Ureter (tissue), 1 donor: ENCODE measurements at places on chromosomes 7 and 10.

DNA sequence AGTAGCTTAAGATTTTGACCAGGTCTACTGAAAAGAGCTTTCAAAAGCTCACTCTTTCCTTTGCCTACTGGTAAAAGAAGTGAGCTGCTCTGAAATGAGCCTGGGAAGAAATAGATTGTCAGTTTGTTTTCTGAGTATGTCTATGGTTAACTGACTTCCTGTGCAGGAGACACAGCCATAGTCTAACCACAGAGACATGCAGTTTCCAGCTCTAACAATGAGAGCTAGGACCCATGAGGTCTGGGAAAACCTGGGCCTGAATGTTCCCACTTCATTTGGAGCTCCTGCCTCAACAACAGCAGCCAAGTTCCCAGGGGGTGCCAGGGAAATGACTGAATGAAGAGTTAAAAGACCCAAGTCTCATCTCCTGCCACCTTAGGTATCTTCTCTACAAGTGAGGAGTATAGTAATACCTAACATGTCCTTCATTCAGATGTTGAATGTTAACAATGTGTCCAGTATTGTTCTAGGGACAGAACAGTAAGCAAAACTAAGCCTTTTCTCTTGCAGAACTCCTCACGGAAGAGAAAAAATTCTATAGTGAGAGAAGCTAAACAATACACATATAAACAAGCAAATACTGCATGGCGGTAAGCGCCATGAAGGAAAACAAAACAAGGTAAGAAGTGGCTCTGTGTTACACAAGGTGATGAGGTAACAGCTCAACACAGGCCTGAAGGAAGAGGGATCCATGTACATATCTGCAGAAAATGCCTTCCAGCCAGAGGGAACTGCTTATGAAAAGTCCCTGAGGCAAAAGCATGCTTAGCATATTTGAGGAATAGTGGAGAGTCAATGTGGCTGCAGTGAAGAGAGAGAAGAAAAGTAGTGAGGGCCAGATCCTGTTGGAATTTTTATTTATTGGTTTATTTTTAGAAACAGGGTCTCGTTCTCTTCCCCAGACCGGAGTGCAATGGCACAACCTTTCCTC, 26.4 kb upstream of the ANKRD1 start:
- DNase-seq: no peak

DNA sequence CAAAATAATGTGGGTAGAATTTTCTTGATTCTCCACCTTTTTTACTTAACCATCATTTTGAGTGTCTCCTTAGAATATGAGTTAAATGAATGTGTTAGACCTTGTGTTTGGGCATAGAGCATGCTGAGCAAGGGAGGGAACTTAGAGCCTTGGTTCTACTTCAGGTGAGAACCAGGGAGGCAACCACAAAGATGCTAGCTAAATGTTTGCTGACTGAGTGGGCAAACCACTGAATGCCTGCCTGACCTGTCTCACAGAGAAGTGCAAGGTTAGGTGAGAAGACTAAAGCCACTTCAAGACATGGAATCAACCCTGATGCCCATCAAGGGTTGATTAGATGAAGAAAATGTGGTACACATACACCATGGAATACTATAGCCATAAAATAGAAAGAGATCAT, 242.6 kb upstream of the ZNF32 start:
- DNase-seq: no peak

- no peak for DNase-seq
Measured at GRCh38 chr10:111836064-111836463, 347.5 kb downstream of the GPAM start.

DNA sequence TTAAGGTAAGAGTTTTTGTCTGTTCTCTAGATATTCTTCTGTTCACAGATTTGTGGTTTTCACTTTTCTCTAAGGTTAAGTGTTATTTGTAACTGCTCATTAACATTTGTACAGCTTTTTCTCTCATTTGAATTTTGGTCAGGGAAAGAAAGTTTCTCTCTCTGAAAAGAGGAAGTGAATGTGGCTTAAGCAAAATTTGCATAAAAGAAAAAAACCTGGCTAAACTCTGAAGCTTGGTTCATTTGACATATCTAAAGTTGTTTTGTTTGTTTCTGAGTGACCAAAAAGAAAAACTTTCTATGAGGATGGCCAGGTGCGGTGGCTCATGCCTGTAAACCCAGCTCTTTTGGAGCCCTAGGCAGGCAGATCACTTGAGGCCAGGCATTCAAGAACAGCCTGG, 22.0 kb upstream of the SLC26A4 start:
- no peak for DNase-seq

DNA sequence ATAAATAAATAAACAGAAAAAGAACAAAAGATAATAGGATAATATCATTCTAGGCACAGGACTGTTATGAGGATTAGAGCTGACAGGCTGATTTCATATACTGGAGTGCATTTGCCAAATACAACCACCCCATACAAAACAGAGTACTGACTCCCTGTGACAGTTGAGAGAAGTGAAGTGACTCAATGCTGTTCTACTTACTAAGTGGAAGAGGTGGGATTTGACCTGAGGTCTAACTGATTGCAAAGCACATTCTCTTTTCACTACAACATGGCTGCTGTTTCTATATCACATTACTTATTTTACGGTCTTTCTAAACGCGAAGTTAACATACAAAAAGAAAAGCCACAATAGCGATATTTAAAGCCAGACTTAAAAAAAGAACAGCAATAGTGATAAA, 51.4 kb downstream of the ITGB1 start:
- no peak for DNase-seq

- DNase-seq: no peak
Measured at GRCh38 chr7:231030-231857, 38.9 kb downstream of the FAM20C start.

GRCh38 chr7:72325561-72325960, 86.6 kb downstream of the CALN1 start:
- no peak for DNase-seq

- DNase-seq: no peak
Measured at GRCh38 chr7:108419961-108420908, 36.0 kb downstream of the NRCAM start.

GRCh38 chr7:31664890-31665289, 22.1 kb upstream of the PPP1R17 start:
- DNase-seq: no peak

- DNase-seq: no peak
Measured at GRCh38 chr10:77383861-77384553, 253.6 kb downstream of the KCNMA1 start.

- no peak for DNase-seq
Measured at GRCh38 chr10:84739641-84740040, 411.3 kb downstream of the CCSER2 start.

- no peak for DNase-seq
Measured at GRCh38 chr10:130737621-130738020, 573.9 kb downstream of the TCERG1L start.

GRCh38 chr7:158392251-158392650, 195.4 kb downstream of the PTPRN2 start:
- DNase-seq: no peak
